Uterus (tissue), 4 donors: ENCODE measurements at places on chromosomes 7 and 10. TPM values are rescaled to one million over a fixed set of nuclear protein-coding genes. Genes with fewer than 3 reads are reported as not detected.
A peak's percentile ranks its signal among the peaks of the same experiment; 100 is the strongest.

The ACTL6B gene
- not detected for total RNA-seq

The CALHM3 gene
- not detected for total RNA-seq

The PNLIP gene
- not detected for total RNA-seq

- no peak for DNase-seq
Measured at GRCh38 chr10:72822342-72822986, 71.1 kb upstream of the OIT3 start.

DNA sequence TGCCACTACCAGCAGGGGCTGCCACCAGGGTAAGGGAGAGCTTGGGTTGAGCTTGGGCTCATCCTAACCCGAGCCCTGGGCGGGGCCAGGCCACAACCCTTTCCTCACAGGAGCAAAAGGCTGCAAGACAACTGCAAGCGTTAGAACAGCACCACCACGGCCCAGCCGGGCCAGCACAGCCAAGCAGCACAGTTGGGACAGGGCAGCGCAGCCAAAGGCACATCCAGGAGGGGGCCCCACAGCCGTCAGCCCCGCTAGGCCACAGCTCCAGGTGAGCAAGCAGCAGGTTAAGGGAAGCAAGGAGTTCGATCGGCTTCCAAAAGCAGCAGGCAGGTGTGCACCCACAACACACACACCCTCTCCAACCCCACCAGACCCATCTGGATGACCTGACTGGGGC is 7.0 kb upstream of the NDST2 start:
- no peak for DNase-seq

- DNase-seq, result no peak
Measured at GRCh38 chr7:158430308-158431034, 157.2 kb downstream of the PTPRN2 start.

GRCh38 chr10:17077346-17077781 is 52.2 kb downstream of the CUBN start:
- DNase-seq, result no peak

- DNase-seq, result no peak
Measured at GRCh38 chr10:103295374-103296015, 18.6 kb downstream of the INA start.

DNA sequence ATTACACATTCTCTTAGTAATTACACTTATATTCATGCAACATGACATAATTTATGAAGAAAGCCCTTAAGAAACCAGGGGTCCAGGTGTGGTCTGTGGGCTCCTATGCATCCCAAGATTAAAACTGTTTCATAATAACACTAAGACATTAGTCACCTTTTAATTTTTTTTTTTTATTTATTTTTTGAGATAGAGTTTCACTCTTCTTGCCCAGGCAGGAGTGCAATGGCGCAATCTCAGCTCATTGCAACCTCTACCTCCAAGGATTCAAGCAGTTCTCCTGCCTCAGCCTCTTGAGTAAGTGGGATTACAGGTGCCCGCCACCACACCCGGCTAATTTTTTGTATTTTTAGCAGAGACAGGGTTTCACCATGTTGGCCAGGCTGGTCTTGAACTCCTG is 12.5 kb downstream of the GDI2 start:
- DNase-seq, result no peak

- DNase-seq, result no peak
Measured at GRCh38 chr7:127396184-127396583, 3.7 kb upstream of the ZNF800 start.

GRCh38 chr10:133608855-133609254 is 17.7 kb downstream of the FRG2B start:
- no peak for DNase-seq

DNA sequence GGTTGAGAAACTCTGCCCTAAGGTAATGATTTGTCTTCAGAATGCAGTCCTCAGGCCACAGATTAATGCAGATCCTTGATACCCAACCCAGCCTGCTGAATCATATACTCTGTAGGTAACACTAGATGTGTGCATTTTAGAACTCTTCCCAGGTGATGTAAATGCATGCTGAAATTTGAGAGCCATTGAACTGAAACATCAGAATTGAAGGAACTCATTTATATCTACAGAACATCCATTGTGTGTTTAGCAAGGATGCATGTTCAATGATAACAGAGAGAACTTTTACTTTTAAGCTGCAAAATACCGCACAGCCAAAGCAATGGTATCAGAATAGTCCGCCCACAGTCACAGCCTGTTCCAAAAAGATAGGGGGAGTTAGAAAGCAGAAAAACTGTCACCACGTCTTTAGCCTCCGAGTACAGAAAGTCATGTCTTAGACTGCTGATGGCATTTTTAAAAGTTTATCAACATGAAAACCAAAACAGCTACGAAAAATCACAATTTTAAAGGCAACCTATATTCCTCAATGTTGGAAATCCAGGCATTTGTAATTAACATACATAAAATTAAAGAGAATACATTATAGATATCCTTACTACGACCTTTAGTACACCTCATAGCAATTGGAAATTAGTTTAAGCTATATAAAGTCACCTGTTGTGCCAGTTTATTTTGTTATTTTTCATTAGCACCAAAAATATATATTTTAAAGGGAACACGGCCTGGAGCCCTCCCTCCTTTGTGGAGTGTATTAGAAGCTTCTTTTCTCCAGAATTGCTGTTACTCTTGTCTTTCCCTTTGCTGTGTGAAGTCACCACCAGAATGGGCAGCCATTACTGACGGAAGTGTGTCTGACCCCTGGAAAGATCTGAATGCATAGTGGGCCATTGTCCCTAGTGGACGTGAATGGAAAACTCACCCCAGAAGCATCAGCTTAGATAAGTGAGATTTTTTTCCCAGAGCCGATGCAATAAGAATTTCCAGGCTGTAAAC is 65.8 kb upstream of the PRKAR2B start:
- DNase-seq, result no peak

DNA sequence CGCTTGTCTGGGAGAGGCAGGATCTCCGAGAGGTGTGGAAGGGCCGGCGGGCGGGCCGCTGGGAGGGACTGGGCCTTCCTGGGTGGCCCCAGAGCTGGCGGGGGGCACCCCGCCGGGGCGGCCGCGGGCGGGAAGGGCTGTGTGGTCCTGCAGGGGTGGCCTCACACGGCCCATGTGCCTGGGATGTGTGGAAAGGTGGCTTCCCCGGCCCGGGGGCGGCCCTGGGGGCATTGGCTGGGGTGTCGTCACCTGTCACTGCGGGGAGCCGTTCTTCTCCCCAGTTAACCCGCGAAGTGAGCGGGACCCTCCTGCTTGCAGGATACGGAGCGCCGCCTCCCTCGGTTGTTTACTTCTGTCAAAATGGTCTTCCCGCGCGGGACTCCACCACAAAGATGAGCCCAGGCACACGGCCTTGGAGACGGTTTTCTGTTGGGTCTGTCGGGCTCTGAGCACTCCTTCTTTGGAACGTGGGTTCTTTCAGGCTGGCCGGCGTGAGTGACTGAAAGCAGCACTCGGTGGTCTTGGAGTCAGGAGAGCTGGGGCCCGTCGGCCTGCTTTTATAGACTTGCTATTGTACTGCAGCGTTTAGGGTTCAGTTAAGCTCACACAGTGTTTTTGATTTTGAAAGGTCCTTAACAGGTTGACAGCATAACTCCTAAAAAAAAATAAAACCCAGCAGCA is 700 bp downstream of the SMC3 start:
- no peak for DNase-seq

DNA sequence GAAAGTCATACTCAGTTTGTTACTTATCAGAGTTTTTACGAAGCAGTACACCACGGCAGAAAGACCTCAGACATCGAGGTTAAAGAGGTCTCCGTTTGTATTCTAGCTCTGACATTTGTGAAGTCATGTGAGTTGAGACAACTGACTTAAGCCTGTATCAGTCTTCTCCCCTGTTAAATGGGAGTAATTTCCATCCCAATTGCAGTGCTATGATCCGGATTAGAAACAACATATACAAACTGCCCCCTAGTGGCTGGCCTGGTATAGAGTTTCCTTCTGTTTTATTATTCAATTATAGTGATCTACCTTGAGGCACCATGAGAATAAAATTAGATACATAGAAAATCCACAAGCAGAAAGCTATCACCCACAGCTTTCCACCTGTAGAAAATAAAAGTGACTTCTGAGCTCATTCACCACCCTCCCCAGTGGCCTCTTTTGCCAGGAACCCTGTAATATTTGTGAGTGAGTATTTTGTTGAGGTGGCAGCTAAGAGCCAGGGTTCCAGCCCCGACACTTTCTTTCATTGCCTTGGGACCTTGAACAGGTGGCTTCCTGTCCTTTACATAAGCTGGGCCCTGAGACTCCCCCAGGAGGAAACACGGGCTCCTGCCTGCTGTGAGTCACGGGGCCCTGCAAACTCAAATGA is 607.2 kb upstream of the MGMT start:
- DNase-seq, result no peak

DNA sequence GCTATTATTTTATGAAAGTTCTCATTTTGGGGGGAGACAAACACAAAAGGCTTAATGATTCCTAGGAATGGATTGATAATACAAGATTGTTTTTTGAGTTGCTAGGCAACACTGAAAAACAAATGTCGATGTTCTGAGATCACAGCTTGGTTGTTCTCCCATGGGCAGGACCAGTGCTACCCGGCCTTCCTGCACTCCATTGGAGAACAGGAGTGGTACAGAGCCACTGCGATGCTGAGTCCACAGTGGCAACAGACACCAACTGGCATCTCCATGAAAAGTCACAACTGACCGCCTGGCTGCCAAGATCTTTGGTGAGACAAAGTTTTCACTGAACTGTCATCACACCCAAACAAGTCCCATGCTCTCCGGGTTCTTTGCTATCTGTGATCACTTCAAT is 68.9 kb upstream of the NMT2 start:
- DNase-seq, result no peak

GRCh38 chr10:124648738-124649137 is 95.4 kb downstream of the FAM53B start:
- DNase-seq, result peak; percentile 56

GRCh38 chr10:122650331-122650730 is 49.3 kb downstream of the C10orf120 start:
- no peak for DNase-seq

DNA sequence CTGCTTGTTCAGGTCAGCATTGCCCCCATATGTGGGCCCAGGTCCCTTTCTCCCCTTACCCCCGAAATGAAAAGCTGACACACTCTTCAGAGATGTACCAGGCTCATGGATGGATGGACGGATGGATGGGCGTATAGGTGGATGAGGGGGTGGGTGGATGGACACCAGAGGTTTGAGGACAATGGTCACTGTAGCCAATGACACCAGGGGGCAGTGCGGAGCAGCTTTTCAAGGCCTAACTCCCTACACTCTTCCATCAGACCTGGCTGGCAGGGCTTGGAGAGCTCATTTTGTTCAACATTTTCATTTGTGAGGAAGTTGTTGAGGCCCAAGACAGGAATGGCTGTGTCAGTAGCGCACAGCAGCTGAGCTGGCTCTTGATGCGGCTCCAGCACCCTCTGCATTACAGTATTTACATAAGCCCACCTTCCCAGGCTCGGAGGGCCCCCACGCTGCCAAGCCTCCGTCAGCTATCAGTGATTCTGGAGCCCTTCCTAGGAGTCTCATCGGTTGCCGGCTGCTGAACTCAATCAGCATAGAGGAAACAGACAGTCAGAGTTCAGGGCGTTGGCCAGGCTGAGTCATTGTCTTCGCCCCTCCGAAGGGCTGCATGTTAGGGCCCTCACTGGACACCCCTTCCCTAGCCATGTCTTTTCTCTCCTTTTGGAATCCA is 11.6 kb upstream of the FFAR4 start:
- DNase-seq, result peak; percentile 19

- no peak for DNase-seq
Measured at GRCh38 chr7:79434867-79435266, 18.6 kb downstream of the MAGI2 start.

DNA sequence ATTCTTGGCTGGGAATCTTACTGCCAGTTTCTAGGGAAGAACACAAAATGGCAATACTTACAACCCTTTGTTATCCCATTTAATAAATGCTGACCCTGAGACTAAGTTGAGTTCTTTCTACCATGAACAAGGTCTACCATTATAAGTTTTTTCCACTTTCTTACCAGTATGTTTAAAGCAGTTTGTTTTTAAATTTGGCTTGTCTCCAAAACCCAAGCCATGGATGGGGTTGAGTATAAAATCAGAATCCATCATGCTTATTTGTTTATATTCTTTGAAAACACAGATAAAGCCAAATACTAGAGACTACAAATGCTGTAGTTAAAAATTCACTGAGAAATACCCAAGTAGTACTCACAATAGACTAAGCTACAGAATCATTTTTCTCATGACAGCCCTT is 41.1 kb upstream of the HNRNPH3 start:
- no peak for DNase-seq

DNA sequence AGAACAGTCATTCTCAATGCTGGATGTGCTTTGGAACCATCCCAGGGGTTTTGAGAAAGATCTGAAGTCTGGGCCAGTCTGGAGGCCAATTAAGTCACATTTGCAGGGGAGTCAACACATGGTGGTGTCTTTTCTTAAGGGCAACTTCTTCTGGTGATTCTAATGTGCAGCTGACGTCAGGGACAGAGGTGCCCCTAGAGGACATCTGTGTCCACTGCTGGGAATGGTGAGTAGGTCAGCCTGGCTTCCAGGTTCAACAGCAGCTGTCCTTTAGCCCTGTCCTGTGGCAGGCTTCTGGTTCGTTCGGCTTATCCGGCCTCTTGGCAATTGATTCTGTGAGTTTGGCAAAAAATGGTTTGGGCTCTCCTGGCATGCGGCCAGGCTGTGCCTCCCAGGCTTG is 269.7 kb upstream of the HABP2 start:
- no peak for DNase-seq

- DNase-seq, result peak; percentile 72
Measured at GRCh38 chr7:42677751-42678699, 233.8 kb downstream of the C7orf25 start.

DNA sequence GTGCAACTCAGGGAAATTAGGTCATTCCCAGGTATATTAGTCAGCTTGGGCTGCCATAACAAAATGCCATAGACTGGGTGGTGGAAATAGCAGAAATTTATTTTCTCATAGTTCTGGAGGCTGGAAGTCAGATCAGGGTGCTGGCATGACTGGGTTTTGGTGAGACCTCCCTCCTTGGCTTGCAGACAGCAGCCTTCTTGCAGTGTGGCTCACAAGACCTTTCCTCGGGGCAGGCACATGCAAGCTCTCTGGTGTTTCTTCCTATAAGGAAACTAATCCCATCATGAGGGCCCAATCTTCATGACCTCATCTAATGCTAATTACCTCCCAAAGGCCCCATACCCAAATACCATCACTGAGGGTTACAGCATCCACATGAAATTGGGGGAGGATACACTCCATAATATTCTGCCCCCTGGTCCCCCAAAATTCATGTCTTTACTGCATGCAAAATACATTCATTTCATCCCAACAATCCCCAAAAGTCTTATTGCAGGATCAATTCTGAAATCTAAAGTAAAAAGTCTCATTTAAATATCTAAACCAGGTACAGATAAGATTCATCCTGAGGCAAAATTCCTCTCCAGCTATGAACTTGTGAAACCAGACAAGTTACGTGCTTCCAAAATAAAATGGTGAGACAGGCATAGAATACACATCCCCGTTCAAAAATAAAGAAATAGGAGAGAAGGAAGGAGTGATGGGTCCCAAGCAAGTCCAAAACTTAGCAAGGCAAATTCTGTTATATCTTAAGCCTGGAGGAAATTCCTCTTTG is 17.4 kb upstream of the CBLL1 start:
- no peak for DNase-seq
